Stimulated activated CD4-positive, alpha-beta T cell treated with anti-CD3 and anti-CD28 coated beads, TNF-alpha, amount 100 ng/mL, for 24 hours (primary cell): ENCODE measurements at places on chromosomes 3 and 15.

DNA sequence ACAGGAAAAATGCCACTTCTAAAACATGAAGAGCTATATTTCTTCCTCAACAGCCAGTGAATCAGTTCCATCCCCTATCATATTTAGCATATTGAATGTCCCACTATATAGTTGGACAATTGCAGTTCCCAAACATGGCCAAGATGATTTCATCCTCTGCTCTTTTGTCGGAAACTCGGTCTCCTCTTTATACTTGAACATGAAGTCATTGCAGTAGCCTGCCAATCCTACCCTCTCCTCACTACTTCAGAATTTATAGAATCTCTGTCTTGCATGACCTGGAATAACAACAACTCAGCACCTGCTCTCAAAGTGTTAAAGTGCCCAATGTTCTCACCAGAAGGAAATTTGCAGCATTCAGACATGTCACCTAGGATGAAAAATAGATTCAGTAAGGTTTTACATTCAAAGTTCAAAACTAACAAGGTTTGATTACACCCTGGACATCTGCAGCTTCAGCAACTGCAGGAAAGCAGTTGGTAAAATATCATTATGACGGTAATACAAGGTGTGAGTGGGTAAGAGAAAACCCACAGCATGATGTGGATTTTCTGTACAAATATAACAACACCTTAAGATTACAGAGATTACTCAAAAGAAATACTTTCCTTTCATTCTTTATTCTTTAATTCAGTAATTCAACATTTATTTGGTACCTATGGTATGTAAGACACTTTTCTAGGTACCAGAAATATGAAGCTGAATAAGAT lies 52.5 kb downstream of the TP63 start:
- no peak for DNase-seq

DNA sequence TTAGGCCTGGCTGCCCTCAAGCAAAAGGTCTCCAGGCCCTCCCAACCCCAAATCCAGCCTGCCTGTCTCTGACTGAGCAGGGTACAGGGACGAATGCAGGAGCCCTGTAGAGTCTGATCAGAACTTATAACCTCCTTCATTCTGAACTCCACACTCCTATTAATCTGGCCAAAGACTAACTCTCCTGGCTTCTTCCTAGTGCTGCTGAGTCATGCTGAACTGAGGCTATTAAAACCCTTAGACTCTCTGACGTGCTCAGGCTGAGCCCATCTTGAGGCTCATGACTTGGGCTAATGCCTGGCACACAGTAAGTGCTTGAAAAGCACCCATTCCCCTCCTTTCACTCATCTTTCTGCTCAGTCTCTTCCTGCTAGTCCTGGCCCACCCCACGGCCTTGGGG lies 81.9 kb downstream of the NUP210 start:
- DNase-seq, result no peak

DNA sequence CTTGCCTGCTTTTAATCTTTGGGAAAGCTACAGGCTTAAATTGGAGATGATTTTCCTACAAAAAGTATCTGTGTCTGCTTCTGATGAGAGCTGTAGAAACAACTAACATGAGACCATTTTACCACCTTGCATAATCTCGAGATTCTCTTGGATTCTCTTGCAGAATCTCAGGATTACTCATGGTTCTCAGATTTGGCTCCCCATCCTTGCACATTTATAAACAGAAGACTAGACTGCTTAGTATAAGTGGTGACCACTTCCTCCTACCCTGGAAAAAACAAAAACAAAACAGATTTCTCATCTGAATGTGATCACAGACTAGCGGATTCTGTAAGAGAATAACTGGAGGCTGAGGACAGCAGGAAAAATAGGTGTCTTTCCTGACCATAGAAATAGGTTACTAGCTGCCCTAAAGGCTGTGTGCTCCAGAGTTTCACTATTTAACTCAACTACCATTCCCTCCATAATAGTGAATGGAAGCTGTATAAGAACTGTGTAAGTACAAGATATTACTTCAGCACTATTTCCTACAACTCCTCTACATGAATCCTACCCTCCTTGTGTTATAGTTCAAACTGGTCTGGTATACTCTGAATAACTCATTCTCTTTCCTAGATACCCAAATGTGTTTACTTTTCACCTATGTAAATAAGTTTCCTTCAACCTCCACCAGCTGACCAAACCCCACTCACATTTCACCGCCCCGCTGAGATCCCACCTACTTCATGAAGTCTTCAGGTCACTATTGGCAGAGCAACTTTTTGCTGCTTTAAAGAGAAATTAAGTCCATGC lies 122.2 kb upstream of the C2CD4B start:
- no peak for DNase-seq

DNA sequence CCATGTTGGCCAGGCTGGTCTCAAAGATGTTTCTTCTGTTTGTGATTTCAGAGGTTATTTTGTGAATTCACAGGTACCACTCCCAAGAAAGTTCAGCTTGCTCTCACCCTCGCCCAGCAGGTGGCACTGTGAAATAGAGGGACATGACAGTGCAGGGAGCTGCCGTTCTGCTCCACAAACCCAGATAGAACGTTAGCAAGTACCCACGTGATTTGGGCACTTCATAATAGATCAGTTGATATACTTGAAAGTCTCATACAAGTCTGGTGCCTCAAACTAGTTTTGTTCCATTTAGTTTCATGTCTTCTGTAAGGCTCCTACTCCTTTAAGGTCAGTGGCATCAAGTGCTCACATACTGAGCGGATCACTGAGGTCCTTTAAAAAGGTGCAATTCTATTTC lies 45.5 kb downstream of the FILIP1L start:
- DNase-seq, result peak; percentile 58

DNA sequence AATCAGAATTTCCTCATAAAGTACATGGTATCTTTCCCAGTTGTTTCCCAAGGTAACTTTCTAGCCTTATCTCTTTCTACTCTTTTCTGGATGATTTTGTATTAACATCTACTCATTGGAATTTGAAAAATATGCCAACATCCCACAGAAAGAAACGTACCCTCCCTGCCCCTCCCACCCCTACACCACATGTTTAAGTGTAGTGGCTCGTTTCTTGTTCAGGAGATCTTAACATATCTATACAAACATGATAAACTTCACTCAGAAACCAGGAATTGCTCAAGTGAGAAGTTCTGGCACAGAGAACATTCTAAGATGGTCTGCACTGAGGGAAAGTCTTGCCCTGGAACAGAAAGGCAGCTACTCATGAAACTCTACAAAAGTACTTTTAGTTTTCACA lies 404.7 kb downstream of the SOX2 start:
- no peak for DNase-seq

- DNase-seq, result no peak
Measured at GRCh38 chr15:71225851-71226250, 110.6 kb downstream of the THSD4 start.

GRCh38 chr3:171965067-171965712 lies 74.2 kb upstream of the FNDC3B start:
- DNase-seq, result no peak

- DNase-seq, result no peak
Measured at GRCh38 chr3:137765310-137766033, 1.4 kb downstream of the SOX14 start.

DNA sequence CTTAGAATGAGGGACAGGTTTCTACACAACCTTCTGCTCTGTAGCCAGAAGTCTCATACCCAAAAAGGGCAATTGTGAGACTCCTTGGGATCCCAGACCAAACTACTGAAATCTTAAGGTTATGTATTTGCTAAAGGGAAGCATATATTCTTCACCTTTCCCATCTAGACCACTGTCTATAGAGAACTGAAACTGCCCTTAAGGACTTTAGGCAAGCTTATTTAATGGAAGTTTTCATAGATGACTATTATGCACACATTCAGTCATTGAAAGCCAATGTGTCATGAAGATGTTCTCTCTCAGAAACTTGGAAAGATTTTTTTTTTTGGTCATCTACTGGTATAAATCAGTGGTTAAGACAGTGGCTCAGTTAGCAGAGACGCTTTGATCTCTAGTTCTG lies 365.3 kb downstream of the MCTP2 start:
- no peak for DNase-seq

- DNase-seq, result peak; percentile 63
Measured at GRCh38 chr15:67762610-67763368, 62.5 kb upstream of the SKOR1 start.

DNA sequence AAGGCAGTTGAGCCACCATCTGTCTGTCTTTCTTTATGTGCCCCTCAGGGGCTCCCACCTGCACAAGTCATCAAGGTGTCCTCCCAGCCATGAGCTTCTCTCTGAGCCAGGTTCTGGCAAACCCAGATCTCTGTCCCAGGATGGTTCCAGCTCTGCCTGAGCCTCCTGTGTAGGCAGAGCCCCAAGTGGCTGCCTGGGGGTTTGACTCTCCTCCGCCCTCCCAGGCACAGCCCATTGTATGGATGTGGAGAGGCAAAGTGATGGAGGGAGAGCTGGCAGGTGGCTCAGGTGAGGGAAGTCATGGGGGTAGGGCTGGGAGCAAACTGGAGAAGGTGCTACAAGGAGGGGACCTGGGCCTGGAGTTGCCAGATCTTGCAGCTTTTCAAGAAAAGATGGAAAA lies 56.9 kb downstream of the GRIP2 start:
- no peak for DNase-seq

- DNase-seq, result no peak
Measured at GRCh38 chr3:159200176-159200575, 398.3 kb downstream of the MFSD1 start.

GRCh38 chr3:65557899-65558564 lies 480.7 kb downstream of the MAGI1 start:
- no peak for DNase-seq

DNA sequence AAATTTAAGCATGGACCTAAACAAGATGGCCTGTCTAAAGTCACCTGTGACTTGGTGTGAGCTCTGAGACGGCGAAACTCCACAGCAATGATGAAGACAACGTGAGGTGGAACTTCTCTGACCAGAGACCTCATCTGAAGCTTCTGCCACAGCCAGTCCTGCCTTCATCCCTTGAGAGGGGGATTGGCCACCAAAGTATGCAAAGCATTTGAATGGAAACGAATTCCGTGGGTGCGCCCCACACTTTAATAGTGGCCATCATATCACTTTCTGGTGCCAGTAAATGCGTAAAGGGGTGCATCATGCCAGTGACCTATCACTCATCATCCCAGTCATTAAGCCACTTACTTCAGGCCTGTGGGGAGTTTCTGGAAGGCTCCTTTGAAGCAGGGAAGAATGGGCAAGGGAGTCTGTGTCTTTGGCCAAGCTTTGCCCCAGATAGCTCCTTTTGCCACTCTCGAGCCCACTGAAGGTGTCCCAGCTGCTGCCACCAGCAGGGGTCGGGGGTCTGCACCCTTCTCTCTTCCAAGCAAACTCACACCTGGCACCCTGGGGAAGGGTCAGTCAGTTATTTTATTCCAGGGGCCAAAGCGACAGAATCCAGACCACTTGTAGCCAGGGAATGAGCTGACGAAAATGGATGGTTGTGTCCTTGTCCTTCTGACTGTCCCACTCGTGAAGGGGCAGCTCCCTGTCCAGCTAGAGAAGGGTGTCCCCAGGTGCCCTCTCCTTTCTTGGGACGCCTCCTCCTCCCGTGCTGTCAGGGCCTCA lies 17.7 kb downstream of the MUC20 start:
- DNase-seq, result no peak

DNA sequence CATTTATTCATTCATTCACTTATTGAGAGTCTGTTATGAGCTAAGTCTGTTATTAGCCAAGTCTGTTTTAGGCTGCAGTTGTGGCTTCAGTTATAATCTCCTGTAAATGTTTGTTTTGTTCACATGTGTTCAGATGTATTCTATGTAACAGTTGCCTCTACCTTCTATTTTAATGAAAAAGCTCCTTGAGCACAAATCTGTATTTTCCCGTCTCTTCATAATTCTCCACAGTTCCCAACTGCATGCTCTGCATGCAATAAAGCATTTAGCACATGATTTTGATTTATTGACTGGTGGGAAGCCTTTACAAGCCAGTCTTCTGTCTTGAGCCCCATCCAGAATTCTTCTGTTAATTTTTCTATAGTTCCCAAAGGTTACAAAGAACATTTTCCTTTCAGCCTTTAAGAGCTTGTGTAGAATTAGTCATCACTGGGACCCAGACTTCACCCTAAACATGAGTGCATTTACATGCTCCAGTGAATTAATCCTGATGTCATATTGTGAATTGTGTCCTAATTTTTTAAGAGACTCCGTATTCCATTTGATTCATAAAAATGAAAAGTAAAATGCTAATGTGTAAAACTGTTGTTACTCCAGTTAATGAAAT lies 122.3 kb upstream of the NR2E3 start:
- DNase-seq, result no peak

DNA sequence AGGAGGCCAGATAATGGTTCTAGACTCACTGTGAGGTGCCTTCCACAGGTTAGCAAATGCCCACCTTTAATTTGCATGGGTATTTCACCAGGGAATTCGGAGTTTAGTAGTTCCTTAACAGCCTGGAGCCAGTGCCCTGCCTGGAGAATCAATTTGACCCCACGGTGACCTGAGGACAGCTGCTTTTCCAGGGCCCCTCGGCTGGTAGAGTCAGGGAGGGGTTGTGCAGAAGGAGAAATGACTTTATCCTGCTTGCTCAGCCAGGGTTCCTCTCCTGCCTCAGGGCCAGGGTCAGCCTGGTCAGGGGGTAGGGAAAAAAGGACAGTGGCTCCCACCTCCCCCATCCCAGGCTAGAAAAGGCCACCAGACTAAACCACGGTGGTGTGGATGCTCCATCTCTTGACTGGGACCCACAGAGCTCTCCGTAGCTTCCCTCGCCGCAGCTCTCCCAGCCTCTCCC lies 12.0 kb downstream of the DLL4 start:
- DNase-seq, result no peak

DNA sequence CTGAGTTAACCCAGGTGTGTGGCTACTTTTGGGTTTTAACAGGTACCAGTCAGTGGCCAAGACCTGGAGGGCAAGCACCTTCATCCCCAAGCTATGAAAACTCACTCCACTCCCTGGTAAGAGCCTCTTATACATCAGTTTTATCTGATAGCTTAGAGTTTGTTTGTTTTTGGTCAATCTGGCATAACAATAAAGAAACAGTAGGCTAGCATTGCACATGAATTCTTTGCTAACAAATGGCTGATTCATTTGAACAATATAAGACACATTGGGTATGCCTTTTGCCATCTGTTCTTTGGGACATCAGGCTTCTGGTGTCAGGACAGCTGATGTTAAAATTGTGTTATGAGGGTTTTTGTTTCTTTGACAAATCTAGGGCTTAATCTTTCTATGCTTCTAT lies 125.0 kb upstream of the CGNL1 start:
- DNase-seq, result no peak

DNA sequence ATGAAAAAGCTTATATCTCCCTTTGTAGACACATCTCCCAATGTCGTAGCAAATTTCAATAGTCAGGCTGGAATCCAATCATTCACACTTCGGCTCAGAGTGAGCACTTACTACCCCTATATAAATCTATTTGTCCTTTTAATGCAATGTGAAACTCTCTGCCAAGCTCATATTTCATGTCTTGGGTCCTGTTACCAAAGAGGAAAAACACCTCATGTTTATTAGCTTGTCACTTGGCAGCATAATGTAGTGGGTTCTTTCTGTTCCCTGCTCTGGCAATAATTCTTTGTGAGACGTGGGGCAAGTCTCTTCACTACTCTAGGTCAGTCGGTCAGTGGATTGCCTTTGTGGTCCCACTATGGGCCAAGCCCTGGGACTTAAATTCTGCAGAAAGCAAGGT lies 107.1 kb downstream of the SRGAP3 start:
- no peak for DNase-seq
